Activated T-cell treated with anti-CD3 and anti-CD28 coated beads, Interleukin-2, amount 50 U/mL, for 4 hours (primary cell): ENCODE measurements at places on chromosomes 11 and 22. TPM values are rescaled to one million over a fixed set of nuclear protein-coding genes. Genes with fewer than 3 reads are reported as not detected.

- no peak for DNase-seq
Observed at GRCh38 chr11:36722421-36722820, 124.4 kb upstream of the RAG2 start.

DNA sequence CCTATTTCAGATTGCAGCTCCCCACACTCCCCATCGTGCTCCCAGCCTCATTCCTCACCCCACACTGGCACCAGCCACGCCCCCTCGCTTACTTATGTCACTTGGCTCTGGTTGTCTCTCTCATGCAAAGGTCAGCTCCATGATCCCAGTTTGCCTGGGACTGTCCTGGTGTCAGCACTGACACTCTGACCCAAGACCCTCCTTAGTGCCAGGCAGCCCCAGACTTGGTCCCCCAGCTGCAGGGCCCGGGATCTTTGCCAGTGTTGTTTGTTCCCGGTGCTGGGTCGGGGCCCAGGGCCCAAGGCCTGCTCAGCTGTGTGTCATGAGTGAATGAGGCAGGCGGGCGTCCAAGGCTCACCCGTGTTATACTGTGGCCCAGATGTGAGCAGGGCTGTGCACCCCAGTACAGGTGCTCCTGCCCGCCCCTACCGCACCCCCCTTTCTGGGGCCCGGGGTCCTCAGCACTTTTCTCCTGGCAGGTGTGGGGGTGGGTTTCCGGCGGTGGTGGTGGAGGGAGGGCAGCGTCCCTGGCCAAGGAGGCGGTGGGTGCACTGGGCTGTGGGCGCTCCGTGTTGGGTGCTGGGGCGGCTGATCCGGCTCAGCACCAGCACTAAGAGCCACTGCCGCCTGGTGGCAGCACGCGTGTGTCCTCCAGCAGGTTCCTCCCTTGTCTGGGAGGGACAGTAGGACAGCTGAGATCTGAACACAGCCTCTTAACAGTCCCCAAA lies 19.5 kb downstream of the IL17REL start:
- DNase-seq: peak; percentile 71

DNA sequence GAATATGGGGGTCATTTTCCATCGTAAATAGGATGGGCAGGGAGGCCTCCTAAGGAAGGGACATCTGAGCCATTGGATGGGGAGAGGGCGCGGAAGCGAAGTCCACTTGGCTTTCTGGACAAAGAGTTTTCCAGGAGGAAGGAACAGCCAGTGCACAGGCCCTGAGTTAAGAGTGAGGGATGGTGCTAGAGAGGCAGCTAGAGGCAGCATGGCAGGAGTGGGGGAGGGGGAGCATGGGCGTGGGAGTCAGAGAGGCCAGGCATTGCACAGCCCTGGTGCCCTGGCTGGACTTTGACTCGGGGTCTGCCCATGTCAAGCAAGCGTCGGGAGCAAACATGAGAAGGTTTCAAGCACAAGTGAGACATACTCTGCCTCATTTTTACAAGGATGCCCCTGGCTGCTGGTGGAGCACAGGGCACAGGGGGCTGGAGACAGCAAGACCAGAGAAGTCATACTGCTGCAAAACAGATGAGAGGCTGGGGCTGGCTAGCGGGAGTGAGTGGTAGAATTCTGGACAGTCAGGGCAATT lies 9.0 kb downstream of the GNAZ start:
- DNase-seq: no peak

- no peak for DNase-seq
Observed at GRCh38 chr11:7759010-7759409, 37.7 kb downstream of the OR5P2 start.

SCGB1C1 gene
- total RNA-seq: not detected

TSPAN32 gene
- 2.9 TPM for total RNA-seq
